ENCODE measurements at places on chromosomes 2 and 18.
A peak's percentile ranks its signal among the peaks of the same experiment; 100 is the strongest.

- DNase-seq, result no peak
These were observed 134.3 kb downstream of the THADA start for GRCh38 chr2:43461453-43462073.

- no peak for DNase-seq
These were observed 15.0 kb downstream of the FAM124B start for GRCh38 chr2:224386876-224387275.

GRCh38 chr2:191824398-191824797, 22.5 kb downstream of the CAVIN2 start:
- DNase-seq, result no peak

DNA sequence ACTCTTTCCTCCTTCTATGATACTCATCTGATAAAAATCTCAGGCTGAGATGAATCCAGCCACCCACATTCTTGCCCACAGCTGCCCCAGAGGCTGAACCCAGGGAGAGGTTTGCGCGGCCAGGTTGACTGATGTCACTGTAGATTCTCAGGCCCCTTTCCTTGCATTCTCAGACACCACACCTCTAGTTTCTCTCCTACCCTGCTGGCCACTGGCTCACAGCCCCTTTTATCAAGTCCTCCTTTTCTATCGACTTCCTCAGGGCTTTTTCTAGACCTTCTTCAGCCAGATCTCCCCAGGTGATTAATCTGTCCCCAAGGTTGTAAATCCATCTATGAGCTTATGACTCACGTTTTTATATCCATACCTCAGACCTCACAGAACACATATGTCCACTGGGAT, 99.8 kb downstream of the TACR1 start:
- DNase-seq, result peak; percentile 51

- DNase-seq, result no peak
These were observed 259.4 kb downstream of the GBX2 start for GRCh38 chr2:235908826-235909225.

DNA sequence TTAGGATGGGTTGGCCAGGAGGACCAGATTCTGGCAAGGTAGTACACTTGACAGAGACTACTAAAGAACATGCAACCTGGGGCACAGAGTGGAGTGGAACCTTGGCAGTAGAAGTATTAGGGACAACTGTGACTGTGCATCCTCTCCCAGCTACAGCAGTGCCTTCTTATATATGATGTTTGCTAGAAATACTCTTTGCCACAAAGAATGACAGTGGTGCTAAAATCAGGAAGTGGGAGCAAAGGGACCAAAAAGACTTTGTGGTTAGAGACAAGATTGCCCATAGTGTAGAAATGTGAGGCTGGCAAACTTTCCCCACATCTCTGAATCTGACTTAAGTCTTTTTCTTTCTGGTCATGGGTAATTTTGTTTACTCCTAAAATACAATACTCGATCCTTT, 9.4 kb upstream of the SLC38A11 start:
- DNase-seq, result peak; percentile 56

DNA sequence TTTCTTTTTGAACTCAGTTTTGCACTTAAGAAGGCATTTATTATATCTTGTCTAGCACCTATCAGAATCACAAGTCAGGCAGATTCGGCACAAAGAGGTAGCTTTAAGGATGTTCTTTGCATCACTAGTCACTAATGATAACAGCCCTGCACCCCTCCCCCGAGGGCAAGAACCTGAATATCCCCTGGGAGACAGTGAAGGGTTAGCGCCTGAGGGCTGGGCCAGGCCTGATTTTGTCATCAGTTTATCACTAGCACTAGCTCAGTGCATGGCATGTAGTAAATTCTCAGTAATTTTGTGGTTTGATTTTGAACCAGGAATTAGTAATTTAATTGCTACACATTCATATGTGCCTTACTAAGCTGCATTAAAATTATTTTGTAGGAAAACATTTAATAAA, 23.9 kb upstream of the HS6ST1 start:
- peak; percentile 59 for DNase-seq
